ENCODE measurements at places on chromosomes 3 and 15. TPM values are rescaled to one million over a fixed set of nuclear protein-coding genes. Genes with fewer than 3 reads are reported as not detected.
A peak's percentile ranks its signal among the peaks of the same experiment; 100 is the strongest.

The CDHR4 gene
- total RNA-seq = 0.17 TPM

- no peak for DNase-seq
Measured at GRCh38 chr3:149967086-149967685, 3.5 kb downstream of the PFN2 start.

DNA sequence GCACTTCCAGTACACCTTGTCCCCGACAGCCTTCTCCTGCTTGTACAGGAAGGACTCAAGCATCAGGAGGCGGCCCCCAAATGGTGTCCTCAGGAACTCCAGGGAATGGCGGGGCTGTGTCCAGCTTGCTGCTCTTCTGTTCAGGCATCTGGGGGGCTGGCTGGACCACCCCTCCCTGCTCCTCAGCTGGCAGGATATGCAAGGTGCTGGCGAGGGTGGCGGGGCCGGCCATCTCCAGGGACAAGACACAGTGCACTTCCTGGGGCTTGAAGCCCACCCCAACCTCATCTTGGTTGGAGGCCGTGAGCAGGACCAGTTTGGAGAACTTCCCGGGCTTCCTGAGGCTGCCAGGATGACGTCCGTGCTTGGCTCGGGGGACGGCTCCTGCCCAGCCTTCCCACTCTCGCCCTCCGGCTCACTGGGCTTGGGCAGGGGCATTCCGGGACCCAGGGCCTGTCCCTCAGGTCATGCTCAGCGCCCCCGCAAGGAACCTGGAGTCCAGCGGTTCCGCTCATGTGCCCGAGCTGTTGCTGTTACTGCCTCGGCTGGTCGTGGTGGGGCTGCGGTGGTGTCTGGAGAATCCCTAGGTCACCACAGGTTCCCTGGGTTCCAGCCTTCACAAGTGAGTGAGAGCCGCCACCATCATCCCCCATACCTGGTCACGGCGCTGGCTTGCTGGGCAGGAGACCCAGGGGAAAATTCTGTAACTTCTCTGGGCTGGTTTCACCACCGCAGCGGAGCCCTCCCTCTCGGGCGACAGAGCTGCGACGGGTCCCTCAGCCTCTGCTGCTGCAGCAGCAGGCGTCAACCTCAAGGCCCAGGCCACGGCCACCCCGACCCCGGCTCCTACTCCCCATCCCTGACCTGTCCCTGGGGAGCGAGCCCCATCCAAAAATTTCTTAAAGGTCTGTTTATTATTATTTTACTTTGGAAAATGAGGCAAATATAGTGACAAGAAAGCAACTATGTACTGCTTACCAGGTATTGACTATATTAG is 82.8 kb upstream of the FXR1 start:
- DNase-seq = no peak

GRCh38 chr3:76010252-76010651 is 224.9 kb upstream of the ZNF717 start:
- no peak for DNase-seq

GRCh38 chr3:161096771-161097367 is 8.3 kb downstream of the B3GALNT1 start:
- DNase-seq = peak; percentile 36

GRCh38 chr15:71440489-71441110 is 325.3 kb downstream of the THSD4 start:
- DNase-seq = no peak

GRCh38 chr3:189582179-189582578 is 49.0 kb upstream of the TP63 start:
- no peak for DNase-seq

DNA sequence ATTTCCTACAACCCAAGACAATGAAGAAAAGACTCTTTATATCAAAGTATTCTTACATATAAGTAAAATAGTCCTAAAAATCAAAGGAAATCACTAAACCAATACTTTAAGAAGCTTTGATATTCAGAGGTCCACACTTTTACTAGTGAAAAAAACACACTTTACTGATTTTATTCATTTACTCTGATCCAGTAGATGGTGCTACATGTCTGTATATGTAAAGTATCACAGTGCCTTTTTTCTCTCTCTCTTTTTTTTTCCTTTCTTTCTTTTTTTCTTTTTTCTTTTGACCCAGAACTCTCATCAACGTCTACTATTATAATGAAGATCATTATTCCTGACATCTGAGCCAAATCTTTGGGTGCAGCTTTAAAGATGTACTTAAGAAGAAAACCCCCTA is 10.8 kb upstream of the CCDC39 start:
- no peak for DNase-seq

DNA sequence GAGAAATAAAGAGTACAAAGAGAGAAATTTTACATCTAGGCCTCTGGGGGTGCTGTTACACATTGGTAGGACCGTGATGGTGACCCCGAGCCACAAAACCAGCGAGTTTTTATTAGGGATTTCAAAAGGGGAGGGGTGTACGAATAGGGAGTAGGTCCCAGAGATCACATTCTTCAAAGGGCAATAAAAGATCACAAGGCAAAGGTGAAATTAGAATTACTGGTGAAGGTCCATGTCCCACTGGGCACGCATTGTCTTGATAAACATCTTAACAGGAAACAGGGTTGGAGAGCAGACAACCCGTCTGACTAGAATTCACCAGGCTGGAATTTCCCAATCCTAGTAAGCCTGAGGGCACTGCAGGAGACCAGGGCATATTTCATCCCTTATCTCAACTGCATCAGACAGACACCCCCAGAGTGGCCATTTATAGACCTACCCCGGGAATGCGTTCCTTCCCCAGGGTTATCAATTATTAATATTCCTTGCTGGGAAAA is 4.3 kb downstream of the IRAK2 start:
- no peak for DNase-seq

GRCh38 chr3:66480666-66481065 is 20.2 kb downstream of the LRIG1 start:
- DNase-seq = no peak

The CHL1 gene
- 0.27 TPM for total RNA-seq

The BFSP2 gene
- total RNA-seq = not detected

GRCh38 chr3:158165730-158166129 is 55.8 kb downstream of the RSRC1 start:
- no peak for DNase-seq

DNA sequence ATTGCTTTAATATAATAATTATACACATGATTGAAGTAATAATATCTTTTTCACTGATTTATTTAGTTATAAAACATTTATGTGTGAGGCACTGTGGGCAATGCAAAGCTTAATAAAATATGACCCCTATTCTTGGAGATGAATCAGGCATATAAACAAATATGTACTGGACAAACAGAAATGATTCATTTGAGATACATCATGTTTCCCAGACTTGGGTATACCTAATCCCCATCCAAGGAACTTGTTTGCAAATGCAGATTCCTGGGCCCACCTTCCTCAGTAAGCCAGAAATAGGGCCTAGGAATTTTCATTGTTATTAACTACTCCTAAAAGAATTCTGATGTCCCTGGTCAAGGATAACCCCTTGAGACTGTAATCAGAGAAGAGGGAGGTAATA is 184.2 kb downstream of the CHL1 start:
- DNase-seq = no peak

- no peak for DNase-seq
Measured at GRCh38 chr15:39416258-39416657, 164.6 kb upstream of the THBS1 start.

DNA sequence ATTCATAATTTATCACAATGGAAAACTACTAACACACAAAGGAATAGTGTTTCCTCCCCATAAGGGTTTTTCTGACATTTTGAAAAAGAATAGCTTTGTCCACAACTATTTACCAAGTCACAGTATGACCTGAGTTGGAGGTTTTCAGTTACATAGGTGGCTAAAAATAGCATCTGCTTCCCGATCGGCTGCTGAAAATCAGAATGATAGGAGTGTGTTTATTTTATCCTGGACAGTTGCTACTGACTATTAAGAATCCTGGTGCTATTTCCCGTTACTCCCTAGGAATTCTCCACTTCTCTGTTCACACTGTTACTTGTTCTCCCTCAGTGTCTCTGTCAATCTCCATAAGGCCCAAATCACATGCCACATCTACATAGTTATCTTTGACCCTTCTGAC is 353.9 kb upstream of the RARB start:
- DNase-seq = no peak

DNA sequence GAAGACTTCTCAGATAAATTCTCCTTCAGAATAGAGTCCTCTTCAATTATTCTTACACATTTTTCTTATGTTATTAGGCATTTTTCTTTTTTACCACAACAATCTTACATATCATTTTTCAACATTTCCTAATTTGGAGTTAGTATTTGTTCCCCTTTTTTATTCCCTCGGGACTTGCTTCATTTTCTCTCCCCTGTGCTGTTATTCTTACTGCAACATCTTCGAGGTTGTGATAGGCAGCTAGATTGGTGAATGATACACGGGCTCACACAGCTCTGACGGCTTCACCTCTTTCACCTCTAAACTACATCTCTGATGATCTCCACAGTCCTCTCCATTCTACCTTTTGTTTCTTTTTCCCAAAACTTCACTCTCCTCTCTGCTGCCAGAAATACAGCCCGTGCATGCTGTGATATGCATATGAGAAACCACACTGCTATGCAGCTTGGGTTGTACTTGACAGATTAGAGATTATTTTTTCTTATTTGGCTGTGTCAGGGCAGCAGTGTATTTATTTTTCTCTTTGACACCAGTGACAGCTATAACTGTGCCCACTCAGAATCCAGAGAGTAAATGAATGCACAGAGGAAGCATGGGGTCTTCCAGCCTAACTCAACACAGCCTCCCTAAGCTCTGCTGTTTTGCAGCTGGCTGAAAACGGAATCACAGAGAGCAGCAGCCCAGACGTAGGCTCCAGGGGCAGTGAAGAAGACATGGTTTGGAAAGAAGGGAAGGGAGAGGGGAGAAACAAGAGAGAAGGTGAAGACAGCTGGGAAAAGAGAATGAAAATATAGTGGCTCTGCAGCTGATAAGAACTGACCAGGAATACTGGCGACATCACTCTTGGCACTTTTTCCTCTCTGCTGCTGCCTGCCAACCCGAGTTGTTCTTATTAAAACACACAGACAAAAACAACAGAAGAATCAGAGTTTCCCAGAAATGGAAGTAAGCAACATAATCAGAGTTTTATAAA is 61.8 kb downstream of the SLC9A9 start:
- no peak for DNase-seq

The PCCB gene
- total RNA-seq = 77.2 TPM

- no peak for DNase-seq
Measured at GRCh38 chr3:46406443-46406787, 451 bp downstream of the CCR5AS start.

GRCh38 chr15:39247574-39247973 is 333.3 kb upstream of the THBS1 start:
- no peak for DNase-seq

DNA sequence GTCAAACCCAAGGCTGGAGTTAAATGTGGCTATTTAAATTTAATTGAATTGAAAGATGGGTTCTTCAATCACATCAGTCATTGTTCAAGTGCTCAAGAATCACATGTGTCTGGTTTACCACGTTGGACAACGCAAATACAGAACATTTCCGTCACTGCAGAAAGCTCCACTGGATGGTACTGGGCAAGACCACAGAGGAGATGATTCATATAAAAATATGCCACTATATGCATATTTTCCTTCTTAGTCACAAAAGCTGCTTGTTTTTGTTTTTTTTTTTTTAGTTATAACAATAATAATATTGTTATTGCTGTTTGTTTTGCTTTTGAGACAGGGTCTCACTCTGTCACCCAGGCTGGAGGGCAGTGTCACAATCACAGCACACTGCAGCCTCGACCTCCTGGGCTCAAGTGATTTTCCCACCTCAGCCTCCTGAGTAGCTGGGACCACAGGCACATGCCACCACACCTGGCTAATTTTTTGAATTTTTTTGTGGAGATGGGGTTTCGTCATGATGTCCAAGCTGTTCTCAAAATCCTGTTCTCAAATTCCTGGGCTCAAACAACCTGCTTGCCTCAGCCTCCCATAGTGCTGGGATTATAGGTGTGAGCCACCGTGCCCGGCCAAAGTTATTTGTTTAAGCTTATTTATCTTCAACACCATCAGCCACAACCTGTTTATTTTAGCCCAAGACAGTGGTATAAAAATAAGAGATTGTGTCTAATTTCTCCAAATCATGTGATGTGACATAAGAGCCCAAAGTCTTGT is 19.4 kb downstream of the RTP3 start:
- no peak for DNase-seq

The TTLL13 gene
- 0.18 TPM for total RNA-seq

DNA sequence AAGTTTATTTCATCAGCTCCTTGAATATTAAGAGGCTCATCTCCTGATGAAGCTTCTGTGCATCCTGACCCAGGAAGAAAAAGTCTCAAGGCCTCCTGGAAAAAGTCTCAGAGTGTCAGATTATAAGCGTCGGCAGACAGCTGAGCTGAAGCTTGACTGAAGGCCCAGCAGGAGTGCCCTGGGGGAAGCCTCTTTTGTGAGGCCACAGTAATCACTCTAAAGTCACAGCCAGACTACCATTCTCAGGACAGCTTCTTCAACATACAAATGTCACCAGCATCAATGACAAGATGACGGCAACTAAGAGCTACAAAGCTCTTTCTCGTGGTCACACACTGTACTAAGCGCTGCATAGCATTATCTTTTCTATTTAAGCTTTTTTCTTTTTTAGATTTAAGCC is 72.7 kb upstream of the LRRN1 start:
- DNase-seq = no peak

DNA sequence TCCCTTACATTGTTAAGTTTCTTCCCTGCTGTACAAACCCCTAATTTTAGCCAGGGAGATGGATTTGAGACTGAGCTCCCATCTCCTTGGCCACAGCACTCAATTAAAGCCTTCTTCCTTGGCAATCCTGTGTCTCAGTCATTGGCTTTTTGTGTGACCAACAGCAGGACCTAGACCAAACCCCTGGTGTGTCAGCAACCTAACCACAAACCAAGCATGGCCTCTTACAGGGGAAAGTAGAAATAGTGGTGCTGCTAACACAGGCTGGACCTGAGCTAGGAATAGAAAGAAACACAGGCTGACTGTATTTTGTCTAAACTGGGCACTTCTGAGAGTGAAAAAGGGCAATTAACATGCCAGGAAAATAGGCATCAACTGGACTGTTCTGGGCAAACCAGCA is 37.9 kb downstream of the PPCDC start:
- no peak for DNase-seq

The MORC1 gene
- not detected for total RNA-seq

GRCh38 chr15:68667800-68668625 is 89.2 kb downstream of the CORO2B start:
- DNase-seq = no peak

Measured in WTC11 (cell line).